ENCODE measurements at places on chromosomes 3 and 15. TPM values are rescaled to one million over a fixed set of nuclear protein-coding genes. Genes with fewer than 3 reads are reported as not detected.

DNA sequence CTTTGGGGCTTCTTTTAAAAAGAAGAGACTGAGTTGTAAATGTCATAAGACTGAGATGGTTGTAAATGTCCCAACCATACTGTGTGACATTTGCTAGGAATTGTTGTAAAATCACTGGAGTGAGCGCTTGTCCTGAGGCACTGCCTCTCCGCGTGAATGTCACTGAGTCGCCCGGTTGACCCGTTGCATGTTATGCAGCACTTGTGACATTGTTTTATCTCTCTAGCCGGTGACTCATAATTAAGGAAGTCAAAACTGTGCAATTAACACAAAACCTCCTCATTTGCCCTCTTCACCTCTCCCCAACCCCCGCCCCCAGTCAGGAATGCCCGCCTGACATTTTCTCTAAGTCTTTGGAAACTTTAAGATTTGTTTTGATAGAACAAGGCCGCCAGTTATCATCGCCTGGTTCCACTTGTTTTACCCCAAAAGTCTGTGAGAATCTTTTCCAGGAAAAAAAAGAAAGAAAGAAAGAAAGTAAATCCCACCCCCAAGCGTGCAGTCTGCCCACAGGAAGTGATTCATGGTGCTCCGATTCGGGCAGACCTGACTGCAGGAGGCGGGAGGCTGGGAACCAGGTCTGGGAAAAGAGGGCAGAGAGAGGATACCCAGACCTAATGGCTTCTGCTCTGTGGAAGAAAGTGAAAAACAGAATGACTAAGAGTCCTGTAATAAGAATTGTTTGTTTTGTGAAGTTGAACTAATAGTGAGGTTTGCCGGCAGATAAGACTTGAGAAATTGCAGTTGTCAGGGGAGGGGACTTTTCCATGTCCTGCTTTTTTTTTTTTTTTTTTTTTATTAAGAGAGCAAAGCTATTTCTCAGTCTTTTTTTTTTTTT, 84.8 kb downstream of the SMAD3 start:
- H3K36me3 ChIP-seq, result peaks cover 12% of the 10 kb centered on the region
- no peak overlapping the region for H3K27ac ChIP-seq
- H3K4me3 ChIP-seq, result peak overlapping the region; percentile 66
- DNase-seq, result peak; percentile 16
- H3K27me3 ChIP-seq, result no peaks in the 10 kb centered on the region

GRCh38 chr15:67472957-67473356, 48.0 kb upstream of the C15orf61 start:
- H3K4me1 ChIP-seq, result no peaks in the 10 kb centered on the region
- no peak overlapping the region for H3K27ac ChIP-seq

DNA sequence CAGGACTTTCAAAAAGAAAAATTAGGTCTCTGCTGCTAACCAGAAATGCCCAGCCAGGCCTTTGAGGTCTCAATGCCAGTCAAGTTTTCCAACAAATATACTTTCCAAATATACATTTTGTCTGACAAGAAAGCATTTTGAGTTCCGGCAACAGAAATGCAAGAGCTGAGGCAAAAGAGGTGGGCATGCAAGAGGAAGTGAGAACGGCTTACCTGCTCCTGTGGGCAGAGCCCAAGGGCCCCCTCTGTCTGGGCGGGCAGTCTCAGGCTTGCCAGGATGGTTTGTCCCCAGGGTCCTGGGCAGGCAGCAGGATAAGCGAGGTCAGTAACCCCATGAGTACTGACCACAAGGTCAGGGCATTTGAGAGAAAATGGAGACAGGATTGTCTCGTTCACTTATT, 136.1 kb upstream of the TOPAZ1 start:
- H3K27me3 ChIP-seq, result peaks cover 4% of the 10 kb centered on the region
- no peaks in the 10 kb centered on the region for H3K36me3 ChIP-seq
- no peak overlapping the region for H3K4me3 ChIP-seq
- no peaks in the 10 kb centered on the region for H3K4me1 ChIP-seq
- no peak overlapping the region for H3K27ac ChIP-seq

DNA sequence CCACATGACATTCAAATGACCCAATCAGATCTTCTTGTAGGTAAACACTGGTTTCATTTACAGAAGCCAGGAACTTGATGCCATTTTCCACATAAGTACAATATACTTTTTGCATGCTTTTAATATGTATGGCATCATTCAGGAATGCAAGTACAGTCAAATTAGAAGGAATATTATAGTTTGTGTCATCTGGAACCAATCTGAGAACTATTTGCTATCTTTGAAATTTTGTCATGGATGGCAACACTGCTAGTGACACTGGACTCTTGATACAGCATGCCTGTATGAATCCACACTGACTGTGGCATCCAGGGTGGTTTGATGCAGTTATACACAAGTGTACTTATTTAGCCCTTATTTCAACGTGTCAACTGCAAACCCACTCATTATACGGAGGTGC, 141.6 kb downstream of the EBLN2 start:
- H3K4me3 ChIP-seq, result no peak overlapping the region
- no peak for DNase-seq
- peaks cover 2% of the 10 kb centered on the region for H3K27me3 ChIP-seq
- no peaks in the 10 kb centered on the region for H3K4me1 ChIP-seq
- H3K27ac ChIP-seq, result no peak overlapping the region

DNA sequence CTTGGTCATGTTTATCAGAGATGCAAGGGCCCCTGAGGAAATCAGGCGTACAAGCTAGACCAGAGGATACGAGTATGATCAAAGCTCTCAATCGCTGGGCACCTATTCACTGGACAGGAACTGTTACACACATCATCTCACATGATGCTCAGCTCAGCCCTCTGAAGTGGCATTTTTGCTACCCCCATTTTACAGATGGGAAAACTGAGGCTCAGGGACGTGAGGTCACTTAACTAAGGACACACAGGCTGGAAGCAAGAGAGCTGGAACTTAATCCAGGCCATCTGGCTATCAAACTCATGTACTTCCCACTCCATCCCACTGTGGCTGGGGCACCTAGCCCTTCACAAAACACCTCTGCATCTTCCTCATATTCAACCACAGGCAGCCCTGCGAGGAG, 72.9 kb upstream of the SLC6A1 start:
- H3K36me3 ChIP-seq, result no peaks in the 10 kb centered on the region
- no peaks in the 10 kb centered on the region for H3K4me1 ChIP-seq

- H3K36me3 ChIP-seq, result no peaks in the 10 kb centered on the region
- H3K27me3 ChIP-seq, result no peaks in the 10 kb centered on the region
- no peak overlapping the region for H3K4me3 ChIP-seq
- no peak overlapping the region for H3K27ac ChIP-seq
- DNase-seq, result no peak
Observed at GRCh38 chr15:58471348-58471747, 39.6 kb downstream of the LIPC start.

DNA sequence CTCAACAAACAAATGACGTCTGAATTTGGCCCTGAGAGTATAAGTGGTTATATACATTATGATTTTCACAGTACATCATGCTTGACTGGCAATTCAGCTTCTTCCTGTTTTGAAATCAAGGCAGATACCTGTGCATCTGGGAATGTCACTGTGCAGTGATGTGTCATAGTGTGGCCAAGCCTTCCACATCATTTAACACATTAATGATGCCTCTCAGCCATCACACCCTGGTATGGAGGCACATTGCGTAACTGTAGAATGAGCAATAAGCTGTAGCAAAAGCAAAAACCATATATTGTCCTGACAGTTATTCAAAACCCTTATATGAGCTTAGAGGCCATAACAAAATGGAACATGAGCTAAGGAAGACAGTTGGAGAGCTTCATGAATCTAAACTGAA, 246.0 kb downstream of the EPHA3 start:
- DNase-seq, result no peak
- no peaks in the 10 kb centered on the region for H3K36me3 ChIP-seq
- no peaks in the 10 kb centered on the region for H3K27me3 ChIP-seq

DNA sequence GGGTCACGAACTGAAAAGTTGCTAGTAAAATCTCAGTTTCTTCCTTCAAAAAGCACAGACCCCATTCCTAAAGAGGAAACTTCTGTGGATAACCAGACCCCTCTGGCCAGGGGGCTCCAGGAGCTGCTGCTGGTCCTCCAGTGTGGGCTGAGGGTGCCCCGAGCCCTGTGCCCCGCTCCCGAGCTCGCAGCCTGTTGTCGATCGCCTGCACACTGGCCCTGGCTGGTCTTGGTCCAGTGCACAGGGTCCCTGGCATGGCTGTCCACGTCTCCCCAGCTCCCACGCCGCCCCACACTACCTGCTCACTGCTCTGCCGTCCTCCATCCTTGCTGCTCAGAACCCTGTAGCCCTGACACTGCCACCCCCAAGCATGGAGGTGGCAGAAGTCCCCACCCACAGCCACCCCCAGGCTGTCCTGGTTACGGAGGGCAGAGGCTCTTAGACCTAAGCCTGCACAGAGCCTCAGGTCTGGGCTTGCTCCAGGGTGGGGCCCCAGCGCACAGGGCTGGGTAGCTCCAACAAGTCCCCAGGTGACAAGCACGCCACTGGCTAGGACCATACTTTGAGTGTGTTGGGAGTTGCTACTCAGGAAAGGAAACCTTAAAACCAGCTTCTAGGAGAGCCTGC, 87.0 kb downstream of the PLXNA1 start:
- no peaks in the 10 kb centered on the region for H3K4me1 ChIP-seq
- H3K27me3 ChIP-seq, result peaks cover 3% of the 10 kb centered on the region
- H3K36me3 ChIP-seq, result no peaks in the 10 kb centered on the region
- no peak overlapping the region for H3K4me3 ChIP-seq
- no peak overlapping the region for H3K27ac ChIP-seq

DNA sequence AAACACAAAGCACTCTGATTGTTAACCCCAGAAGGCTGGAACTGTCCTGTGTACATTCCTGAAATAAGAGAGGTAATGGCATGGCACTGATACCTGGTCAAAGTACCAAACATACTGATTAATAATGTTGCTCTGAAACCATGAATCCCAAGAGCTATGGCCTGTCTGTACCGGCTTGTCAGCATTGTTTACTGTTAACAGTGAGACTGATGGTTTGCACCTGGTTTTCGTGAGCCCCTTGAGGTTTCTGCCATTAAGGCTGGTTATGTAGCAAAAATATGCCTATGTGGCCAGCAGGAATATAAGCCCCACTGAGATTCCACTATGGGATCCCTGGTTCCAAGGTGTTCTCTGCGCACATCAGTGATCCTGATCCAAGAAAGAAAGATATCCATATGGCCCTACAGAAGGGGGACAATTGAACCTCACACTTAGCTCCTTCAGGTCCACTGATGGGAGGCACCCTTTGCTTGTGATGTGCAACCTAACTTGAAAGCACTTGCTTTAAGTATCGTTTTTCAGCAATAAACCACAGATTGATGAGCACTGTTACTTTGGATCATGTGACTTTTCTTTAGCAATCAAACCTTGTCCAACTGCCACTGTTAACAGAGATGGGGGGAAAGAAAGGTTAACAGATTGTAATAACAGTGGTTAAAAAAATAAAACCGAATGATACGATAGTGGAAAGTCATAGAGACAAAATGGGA, 65.2 kb downstream of the TBL1XR1 start:
- H3K36me3 ChIP-seq, result peaks cover 10% of the 10 kb centered on the region
- peaks cover 40% of the 10 kb centered on the region for H3K4me1 ChIP-seq
- no peak for DNase-seq
- H3K4me3 ChIP-seq, result peak overlapping the region; percentile 9
- H3K27ac ChIP-seq, result no peak overlapping the region

DNA sequence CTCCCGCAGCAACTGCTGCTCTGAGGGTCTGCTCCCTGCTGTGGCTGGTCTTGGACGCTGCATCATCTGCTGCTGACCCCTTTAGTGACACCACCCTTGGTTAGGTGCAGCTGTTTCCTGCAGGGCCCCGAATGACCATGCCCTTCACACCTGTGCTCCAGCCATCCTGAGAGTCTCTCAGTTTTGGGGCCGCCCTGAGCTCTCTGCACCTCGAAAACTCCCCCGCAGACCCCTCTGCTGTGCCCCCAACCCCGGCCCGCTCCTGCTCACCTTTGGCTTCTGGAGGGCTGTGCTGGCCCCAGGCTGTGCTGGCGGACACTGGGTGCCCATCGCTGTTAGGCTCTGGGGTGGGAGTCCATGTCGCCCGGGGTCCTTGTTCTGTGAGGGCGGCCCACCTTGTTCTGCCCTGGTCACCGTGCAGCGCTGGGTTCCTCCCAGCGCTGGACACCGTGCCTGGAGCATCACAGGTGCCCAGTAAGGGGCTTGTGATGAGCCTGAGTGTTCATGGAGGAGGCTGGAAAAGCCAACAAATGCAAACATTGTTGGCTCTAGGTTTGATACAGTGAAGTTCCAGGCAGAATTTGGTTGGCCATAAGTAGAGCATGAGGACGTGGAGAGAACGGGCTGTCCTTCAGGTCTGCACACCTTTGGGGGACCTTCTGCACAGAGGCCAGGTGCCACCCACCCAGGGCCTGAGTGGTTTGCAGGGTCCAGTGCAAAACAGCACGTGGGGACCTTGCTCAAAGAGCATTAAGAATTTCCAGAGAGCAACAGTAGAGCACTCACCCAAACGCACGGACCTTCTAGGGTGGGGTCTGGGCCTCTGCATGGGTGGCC, 12.3 kb downstream of the ABTB1 start:
- no peaks in the 10 kb centered on the region for H3K27me3 ChIP-seq
- H3K4me3 ChIP-seq, result no peak overlapping the region
- no peak for DNase-seq
- H3K36me3 ChIP-seq, result no peaks in the 10 kb centered on the region

- no peak overlapping the region for H3K4me3 ChIP-seq
- no peaks in the 10 kb centered on the region for H3K36me3 ChIP-seq
- H3K4me1 ChIP-seq, result no peaks in the 10 kb centered on the region
- no peak for DNase-seq
- H3K27me3 ChIP-seq, result no peaks in the 10 kb centered on the region
Observed at GRCh38 chr3:134353171-134353825, 20.9 kb downstream of the AMOTL2 start.

GRCh38 chr15:78082106-78082742, 4.7 kb upstream of the TBC1D2B start:
- no peaks in the 10 kb centered on the region for H3K36me3 ChIP-seq
- H3K4me1 ChIP-seq, result peaks cover 7% of the 10 kb centered on the region
- no peak overlapping the region for H3K4me3 ChIP-seq

DNA sequence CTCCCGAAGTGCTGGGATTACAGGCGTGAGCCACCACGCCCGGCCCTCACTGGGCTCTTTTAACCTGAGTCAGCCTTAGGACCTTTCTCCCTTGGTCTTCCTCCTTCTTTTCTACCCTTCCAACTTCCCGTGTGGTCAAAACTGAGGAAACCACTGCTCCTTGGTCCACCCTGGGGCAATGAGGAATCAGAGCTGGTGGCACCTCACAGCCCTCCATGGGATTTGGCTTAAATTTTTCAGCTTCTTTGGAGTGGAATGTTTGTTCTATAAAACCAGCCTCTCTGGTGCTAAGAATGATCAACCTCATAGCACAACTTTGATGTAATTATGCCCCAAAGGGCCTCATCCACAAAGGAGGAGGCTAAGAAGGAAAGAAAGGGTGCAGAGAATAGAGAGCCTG, 76.6 kb upstream of the CFAP20DC start:
- H3K4me1 ChIP-seq, result no peaks in the 10 kb centered on the region
- no peak for DNase-seq
- H3K27ac ChIP-seq, result no peak overlapping the region
- no peak overlapping the region for H3K4me3 ChIP-seq
- H3K27me3 ChIP-seq, result no peaks in the 10 kb centered on the region

GRCh38 chr3:61371123-61371522, 119.9 kb upstream of the FHIT start:
- peak; percentile 57 for DNase-seq
- H3K36me3 ChIP-seq, result no peaks in the 10 kb centered on the region
- no peak overlapping the region for H3K4me3 ChIP-seq
- no peaks in the 10 kb centered on the region for H3K4me1 ChIP-seq

The LPCAT4 gene
- 13.2 TPM for polyA plus RNA-seq

The SPATA16 gene
- polyA plus RNA-seq, result not detected

The MYO5C gene
- 1.5 TPM for polyA plus RNA-seq

The TRPM1 gene
- polyA plus RNA-seq, result not detected

Measured in CD4-positive, CD25-positive, alpha-beta regulatory T cell (primary cell).